DND-41 (cell line): ENCODE measurements at places on chromosomes 3 and 15.

DNA sequence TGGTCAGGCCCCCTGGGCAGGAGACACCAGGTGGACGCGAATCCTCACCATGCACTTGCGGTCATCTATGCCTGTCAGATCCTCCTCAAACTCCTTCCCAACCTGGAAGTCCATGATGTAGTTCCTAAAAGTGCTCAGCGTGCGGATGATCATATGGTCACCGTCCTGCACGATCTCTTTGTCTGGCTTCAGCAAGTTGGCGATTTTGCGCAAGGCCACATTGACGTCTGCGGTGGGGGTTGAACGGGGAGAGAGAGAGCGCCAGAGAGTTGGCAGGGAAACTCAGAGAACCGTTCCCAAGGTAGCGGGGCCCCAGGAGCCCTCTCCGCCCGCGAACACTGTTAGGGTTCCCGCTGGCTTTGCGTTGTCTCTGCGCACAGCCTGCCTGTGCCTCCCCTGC, 809 bp downstream of the RBP1 start:
- no peaks in the 10 kb centered on the region for H3K27me3 ChIP-seq
- no peaks in the 10 kb centered on the region for H3K4me1 ChIP-seq
- no peak overlapping the region for H3K4me3 ChIP-seq
- no peaks in the 10 kb centered on the region for H3K36me3 ChIP-seq

DNA sequence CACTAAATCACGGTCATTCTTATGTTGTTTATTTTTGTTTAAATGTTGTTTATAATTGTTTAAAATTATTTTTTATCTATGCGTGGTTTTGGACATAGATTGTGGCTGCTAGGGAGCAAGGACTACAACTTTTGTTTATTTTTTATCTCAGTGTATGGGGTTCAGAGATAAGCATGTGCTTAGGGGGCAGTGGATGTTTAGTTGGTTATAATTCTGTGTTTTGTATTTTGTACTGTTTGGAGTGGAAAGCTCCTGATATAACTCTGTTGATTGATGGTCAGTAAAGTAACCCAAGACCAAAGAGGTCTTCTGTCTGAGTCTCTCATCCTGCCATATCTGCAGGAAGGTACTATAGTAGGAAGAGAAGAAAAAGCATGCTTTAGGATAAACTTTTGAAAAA, 36.5 kb upstream of the NPHP3 start:
- no peak overlapping the region for H3K27ac ChIP-seq
- DNase-seq: no peak
- H3K27me3 ChIP-seq: peaks cover 6% of the 10 kb centered on the region
- H3K36me3 ChIP-seq: no peaks in the 10 kb centered on the region
- H3K4me3 ChIP-seq: no peak overlapping the region
- no peaks in the 10 kb centered on the region for H3K4me1 ChIP-seq

DNA sequence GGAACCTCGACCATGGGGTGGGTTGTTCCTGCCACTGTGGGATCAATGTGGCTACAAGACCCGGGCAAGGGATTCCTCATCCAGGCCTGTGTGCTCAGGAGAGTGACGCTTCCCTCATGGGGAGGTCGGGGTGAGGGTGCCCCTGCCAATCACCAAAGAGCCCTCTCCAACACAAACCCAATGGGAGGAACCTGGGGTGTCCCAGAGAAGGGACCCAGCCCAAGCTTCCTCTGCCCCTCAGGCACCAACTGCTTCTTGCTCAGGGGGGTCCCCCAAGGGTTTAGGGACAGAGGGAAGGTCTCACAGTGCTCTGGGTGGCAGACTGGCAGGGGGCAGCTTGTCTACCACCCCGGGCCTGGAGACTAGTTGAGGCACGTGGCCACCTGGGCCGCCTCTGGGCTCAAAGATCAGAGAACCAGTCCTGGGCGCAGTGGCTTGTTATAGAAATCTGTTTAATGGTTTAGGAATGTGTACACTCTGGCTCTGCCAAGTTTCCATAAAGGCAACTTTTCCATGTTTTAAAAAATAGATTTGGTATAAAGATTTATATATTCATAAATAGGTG, 26.6 kb downstream of the GP9 start:
- no peak for DNase-seq
- no peak overlapping the region for H3K4me3 ChIP-seq
- no peaks in the 10 kb centered on the region for H3K27me3 ChIP-seq
- H3K36me3 ChIP-seq: peaks cover 11% of the 10 kb centered on the region
- no peaks in the 10 kb centered on the region for H3K4me1 ChIP-seq

DNA sequence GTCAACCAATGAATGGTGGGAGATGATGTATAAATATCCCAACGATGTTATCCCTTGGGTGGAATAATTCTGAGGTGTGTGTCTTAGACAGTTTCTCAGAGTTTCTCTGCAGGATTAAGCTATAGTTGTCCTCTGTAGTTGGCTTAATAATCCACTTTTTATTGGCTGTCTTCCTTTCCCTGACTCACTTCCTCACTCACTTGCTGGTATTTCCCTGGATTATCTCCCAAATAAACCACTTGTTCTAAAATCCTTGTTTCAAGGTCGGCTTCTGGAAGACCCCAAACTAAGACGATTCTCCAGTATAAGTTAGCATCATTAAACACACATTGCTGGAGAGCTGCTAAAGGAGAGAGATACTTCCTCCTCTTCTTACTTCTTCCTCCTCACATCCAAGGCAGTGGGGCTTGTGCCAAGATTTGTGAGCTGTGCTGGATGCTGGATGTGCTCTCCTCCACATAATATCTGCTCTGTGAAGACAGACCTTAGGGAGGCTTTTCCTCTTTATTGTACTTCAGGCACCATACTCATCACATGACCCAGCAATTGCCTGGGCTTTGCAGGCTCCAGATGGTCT, 22.5 kb upstream of the ROPN1 start:
- DNase-seq: no peak
- no peak overlapping the region for H3K4me3 ChIP-seq
- peaks cover 6% of the 10 kb centered on the region for H3K27me3 ChIP-seq
- no peaks in the 10 kb centered on the region for H3K4me1 ChIP-seq

DNA sequence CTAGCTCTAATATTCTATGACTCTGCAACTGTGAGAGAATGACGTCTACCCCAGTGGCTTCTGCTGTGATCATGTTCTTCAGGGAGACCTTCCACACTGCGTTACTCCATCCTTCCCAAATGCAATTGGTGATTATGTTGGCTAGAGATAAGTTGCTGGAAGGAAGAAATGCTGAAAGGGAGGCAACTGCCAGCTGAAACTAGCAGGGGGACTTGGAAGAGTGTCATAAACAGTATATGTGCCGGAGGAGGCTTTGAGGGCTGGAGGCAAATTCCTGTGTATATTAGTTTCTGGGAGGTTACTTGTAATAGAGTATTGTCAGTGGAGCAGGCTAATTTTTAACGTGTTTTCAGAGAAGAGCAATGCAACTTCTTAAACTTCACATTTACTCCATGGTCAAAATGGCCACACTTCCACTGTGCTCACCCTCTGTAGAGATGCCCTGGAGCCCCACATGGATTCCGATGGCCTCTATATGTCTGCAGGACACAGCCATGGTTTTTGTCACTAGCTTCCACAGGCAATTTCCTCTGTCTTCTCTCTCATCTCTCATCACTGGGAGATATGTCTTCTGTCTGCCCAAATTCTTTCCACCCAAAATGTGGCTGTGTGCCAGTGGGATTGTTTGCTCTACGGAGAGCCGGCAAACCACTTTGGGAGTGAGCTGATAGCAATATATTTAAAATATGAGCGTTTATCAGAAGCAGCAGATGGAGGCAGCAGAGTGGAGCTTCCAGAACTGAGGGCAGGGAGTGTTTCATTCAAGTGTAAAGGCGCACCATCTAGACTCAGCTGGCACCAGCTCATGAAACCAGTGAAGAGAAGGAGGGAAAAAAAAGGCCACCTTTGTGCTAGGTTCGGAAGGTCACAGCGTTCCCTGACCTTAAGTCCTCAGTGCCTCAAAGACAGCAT, 13.3 kb upstream of the CD47 start:
- peaks cover 8% of the 10 kb centered on the region; the same call in 1 of the 2 replicates for H3K4me1 ChIP-seq
- no peak overlapping the region for H3K27ac ChIP-seq
- H3K27me3 ChIP-seq: no peaks in the 10 kb centered on the region
- H3K4me3 ChIP-seq: no peak overlapping the region
- DNase-seq: no peak

GRCh38 chr15:94348084-94348483, 116.7 kb downstream of the MCTP2 start:
- H3K4me1 ChIP-seq: no peaks in the 10 kb centered on the region
- no peaks in the 10 kb centered on the region for H3K36me3 ChIP-seq
- DNase-seq: no peak
- H3K27ac ChIP-seq: no peak overlapping the region
